ENCODE measurements at places on chromosomes 5 and 9.
A peak's percentile ranks its signal among the peaks of the same experiment; 100 is the strongest.

DNA sequence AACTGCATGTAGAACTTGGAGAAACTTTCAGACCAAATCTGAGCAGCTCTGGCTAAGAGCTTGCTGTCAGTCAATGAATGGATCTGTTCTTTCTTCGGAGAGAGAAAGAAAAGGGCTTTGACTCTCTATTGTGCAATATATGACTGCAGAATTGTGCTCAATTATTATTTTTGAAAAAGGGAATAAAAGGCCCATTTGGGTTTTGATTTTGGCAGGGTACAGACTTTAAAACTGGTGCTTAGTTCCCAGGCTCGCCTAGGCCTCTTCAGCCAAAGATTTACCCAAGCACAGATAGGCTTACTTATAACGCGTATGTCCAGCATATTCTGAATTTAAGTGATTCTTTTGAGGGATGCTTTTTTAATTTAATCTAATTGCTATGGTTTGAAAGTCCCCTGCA is 59.3 kb downstream of the RETREG1 start:
- no peak for DNase-seq

- no peak for DNase-seq
These were observed 8.5 kb downstream of the ALG2 start for GRCh38 chr9:99213197-99213596.

DNA sequence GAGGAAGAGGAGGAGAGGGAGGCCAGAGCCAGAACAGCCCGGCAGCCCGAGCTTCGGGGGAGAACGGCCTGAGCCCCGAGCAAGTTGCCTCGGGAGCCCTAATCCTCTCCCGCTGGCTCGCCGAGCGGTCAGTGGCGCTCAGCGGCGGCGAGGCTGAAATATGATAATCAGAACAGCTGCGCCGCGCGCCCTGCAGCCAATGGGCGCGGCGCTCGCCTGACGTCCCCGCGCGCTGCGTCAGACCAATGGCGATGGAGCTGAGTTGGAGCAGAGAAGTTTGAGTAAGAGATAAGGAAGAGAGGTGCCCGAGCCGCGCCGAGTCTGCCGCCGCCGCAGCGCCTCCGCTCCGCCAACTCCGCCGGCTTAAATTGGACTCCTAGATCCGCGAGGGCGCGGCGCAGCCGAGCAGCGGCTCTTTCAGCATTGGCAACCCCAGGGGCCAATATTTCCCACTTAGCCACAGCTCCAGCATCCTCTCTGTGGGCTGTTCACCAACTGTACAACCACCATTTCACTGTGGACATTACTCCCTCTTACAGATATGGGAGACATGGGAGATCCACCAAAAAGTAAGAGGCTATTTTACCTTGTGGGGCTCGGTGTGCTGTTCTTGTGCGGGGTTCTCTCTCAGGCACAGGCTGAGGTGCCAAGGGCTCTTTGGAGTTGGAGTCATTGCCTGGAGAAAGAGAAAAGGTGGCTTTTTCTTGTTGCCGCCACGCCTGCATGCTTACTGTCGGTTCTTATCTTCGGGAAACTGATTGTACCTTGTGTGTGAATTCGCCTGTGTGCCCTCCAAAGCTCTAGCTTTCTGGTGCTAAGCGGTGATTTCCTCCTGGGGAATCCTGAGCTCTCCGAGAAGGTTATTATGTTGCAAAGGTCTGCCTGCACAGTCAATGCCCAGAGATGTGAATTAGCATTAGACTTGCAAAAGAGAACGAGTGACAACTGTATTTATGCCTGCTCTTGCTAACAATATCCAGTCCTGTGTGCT is at the start of gene ISL1:
TSS of gene ISL1 (plus strand) at position 318 of the 991 bp plus-strand sequence. CDS start at position 542, 224 bp downstream.
- DNase-seq: peak; percentile 84

GRCh38 chr5:159083548-159084452 is 15.9 kb downstream of the EBF1 start:
- DNase-seq: no peak

DNA sequence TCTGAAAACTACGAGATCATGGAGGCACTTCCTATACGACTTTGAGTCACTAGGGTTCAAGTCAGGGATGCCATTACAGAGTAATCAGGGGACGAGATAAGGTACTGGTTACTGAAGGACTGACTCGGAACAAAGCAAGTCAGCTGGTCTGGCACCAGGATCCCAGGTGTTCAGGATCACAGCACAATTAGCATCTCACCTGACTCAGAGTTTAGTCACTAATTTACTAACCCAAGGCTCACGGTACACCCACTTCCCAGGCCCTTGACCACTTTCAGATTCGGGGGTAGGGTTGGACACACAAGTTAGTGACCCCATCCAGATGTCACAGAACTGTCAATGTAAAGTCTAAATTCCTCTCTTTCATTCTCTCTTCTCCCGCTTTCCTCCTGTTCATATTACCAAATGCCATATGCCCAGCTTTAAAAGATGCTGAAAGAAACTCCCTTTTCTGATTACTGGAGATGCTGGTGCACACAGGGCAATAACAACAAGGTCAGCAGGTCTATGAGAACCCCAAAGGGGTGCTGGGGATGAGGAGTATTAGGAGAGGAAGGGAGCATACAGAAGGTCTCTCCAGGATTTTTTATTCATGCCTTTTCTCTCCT is 657.8 kb downstream of the TLE1 start:
- DNase-seq: no peak

- no peak for DNase-seq
These were observed 1176.1 kb downstream of the CDH9 start for GRCh38 chr5:25862276-25862675.

DNA sequence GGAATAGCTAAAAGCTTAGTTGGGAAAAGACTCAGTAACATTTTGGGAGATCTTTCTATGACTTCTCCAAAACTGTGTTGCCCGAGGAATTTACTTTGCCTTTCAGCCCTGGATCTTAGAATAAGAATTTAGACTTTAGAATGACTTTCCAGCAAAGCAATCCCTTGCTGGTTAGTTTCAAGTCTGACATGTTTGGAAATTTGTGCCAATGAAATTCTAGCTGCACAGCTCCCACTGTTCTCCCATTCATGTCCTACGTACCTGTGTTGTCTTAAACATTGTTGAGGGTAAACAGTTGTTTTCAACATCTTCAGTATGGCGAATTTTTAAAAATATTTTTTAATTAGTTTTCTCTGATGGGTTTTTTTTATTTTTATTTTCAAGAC is 111.4 kb downstream of the CCDC192 start:
- DNase-seq: no peak

- no peak for DNase-seq
These were observed 1076.7 kb upstream of the DMAC1 start for GRCh38 chr9:8876303-8876702.

GRCh38 chr5:176180339-176180738 is 57.9 kb upstream of the SIMC1 start:
- DNase-seq: no peak
